Progenitor cell of endocrine pancreas (in vitro differentiated cells): ENCODE measurements at places on chromosomes 1 and 21. TPM values are rescaled to one million over a fixed set of nuclear protein-coding genes. Genes with fewer than 3 reads are reported as not detected.

DNA sequence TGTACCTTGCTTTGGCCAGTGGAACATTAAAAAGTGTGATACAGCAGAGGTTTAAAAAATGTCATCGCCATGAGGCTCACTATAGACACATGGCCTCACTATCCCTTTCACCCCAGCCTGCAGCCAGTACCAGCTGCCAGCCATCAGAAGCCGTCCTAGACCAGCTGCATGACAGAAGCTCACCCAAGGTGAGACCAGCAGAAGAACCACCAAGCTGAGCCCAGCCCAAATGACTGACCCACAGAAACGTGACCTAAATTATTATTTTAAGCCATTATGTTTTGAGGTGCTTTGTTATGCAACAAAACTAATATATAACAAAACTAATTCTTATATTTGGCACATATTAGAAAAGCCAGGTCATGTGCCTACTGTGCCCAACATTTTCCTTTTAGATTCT, 91.1 kb downstream of the KCNN3 start:
- no peak for DNase-seq

- no peak for DNase-seq
Measured at GRCh38 chr1:232059726-232060374, 433.3 kb downstream of the DISC1 start.

- no peak for DNase-seq
Measured at GRCh38 chr1:34976384-34977209, 8.6 kb downstream of the TMEM35B start.

DNA sequence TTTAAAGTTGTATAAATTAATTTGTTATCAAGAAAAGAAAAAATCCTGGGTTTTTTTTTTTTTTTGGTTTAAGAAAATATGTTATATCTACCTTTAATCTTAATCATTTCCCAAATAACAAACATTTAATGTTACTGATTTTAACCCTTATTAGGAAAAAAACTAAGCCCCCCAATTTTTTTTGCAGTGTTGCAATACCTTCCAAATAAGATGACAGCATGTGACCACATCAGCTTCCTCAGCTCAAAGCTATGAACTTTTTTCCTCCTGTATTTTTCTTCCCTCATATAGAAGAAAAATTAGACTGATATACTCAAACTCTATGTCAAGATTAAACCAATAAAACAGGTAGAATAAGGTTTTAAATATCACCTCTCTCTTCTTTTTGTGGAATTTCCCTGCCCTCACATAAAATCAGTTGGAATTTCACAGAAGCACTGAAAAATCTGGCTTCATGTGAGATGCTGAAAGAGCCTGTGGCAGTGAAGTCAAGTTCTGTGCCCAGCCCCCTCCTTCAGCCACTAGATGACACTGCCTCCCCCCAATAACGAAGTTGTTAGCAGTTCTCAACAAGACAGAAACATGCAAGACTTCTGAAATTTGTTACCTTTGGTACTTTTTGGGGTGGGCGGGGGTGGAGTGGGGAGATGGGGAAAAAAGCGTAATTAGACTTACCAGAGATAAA, 9.6 kb upstream of the SMYD2 start:
- DNase-seq: no peak

- peak; percentile 71 for DNase-seq
Measured at GRCh38 chr1:22420455-22421053, 31.1 kb upstream of the ZBTB40 start.

The RHD gene
- not detected in 2 replicates for total RNA-seq

The CYP4Z1 gene
- total RNA-seq: not detected in 2 replicates

The GFI1 gene
- 0.17 and 0.31 TPM in 2 replicates for total RNA-seq

DNA sequence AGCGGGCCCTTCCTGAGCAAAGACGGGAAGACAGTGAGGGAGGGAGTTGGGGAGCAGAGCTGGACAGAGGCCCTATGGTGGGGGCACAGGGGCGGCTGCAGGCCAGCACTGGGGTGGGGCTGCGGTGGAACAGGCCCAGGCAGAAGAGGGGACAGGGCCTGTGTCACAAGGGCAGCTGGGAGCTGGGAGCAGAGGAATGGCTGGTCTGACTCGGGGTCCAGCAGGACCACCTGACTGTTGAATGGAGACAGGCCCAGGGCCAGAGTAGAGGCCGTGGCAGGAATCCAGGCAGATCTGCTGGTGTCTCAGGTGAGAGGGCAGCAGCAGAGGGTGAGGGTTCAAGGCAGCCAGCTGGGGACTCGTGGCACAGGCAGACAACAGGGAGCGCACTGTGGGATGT, 25.3 kb downstream of the CTNNBIP1 start:
- DNase-seq: no peak
